Activated T-helper 17 cell treated with anti-CD3 and anti-CD28 coated beads, Interleukin-2, amount 50 U/mL, for 72 hours (primary cell): ENCODE measurements at places on chromosomes 6 and 20. TPM values are rescaled to one million over a fixed set of nuclear protein-coding genes. Genes with fewer than 3 reads are reported as not detected.
A peak's percentile ranks its signal among the peaks of the same experiment; 100 is the strongest.

Gene PTK6
- total RNA-seq = 1.9 TPM

Gene NEDD9
- total RNA-seq = 39.4 TPM

Gene SRXN1
- total RNA-seq = 24.6 TPM

Gene MYLIP
- total RNA-seq = 5.4 TPM

GRCh38 chr6:164039954-164040375 is 625.4 kb downstream of the QKI start:
- peak; percentile 14 for ATAC-seq
- no peak overlapping the region for H3K4me3 ChIP-seq
- no peaks in the 10 kb centered on the region for H3K4me1 ChIP-seq
- no peak overlapping the region for H3K27ac ChIP-seq
- no peaks in the 10 kb centered on the region for H3K36me3 ChIP-seq

DNA sequence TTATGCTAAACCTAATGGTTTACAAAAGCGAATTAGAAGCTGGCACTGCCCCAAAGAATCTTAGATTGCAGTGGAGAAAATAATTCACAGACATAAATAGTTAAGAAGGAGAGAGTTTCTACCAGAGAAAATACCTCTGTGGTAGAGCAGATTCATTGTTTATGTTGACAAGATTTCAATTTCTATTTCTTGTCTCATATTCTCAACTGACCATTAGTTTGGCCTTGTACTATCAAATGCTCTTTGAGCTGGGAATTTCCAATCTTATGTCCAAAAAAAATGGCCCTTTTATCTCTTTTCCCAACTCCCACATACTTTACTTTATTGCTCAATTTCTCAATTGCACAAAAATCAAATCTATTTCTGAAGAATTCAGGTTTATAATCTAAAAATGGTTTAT is 804.1 kb upstream of the CITED2 start:
- H3K27me3 ChIP-seq = no peaks in the 10 kb centered on the region
- no peaks in the 10 kb centered on the region for H3K36me3 ChIP-seq
- ATAC-seq = no peak
